ENCODE measurements at places on chromosomes 2 and 18.
A peak's percentile ranks its signal among the peaks of the same experiment; 100 is the strongest.

DNA sequence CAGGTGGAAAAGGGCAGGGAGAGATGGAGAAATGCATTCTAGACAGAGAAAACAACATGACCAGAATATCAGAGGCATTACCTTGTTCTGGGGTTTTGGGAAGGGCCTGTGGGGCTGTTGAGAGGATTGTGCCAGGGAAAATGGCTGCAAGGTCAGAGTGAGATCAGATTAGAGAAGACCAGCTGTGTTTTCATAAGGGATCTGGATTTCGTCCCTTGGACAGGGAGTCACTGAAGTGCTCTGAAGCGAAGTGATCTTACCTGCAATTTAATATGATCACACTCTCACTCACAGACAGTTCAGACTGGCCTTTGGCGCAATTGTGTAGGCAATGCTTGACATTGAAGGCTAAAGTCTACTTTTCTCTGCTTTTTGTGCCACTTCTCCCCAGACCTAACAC is 20.3 kb upstream of the REG3G start:
- no peak for DNase-seq

DNA sequence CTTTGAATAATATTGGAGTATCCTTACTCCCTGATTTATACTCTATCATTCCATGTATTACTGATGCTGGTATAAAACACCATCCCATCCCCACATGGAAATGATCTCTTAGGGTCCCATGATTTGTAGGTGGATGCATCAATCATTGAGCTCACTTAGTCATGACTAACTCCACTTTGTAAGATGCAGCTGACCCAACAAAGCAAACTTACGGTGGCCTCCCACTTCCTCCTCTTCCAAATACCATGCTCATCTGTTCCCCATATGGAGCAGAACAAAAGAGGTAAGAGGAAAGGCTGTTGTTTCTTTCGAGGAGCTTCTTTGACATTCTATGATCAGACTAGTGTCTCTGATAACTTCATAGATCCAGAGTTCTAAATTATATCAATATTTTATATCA is 640.2 kb upstream of the SLC39A10 start:
- DNase-seq = no peak

DNA sequence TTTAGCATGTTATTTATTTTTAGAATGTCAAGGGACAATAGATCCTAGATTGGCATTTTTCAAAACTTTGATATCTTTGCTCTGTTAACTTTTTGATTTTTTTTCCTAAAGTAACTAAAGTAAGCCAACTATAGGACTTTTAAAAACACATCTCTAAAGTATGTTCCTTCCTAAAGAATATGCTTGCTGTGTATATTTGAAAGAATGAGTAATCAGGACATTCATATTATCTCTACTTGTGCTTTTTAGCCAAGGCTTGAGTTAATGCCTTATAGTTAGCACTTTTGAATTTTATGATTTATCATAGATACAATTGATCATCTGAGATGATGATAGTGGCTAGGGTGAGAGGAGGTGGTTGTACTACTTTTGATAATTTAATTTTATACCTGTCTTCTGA is 93.6 kb downstream of the BABAM2 start:
- DNase-seq = no peak

DNA sequence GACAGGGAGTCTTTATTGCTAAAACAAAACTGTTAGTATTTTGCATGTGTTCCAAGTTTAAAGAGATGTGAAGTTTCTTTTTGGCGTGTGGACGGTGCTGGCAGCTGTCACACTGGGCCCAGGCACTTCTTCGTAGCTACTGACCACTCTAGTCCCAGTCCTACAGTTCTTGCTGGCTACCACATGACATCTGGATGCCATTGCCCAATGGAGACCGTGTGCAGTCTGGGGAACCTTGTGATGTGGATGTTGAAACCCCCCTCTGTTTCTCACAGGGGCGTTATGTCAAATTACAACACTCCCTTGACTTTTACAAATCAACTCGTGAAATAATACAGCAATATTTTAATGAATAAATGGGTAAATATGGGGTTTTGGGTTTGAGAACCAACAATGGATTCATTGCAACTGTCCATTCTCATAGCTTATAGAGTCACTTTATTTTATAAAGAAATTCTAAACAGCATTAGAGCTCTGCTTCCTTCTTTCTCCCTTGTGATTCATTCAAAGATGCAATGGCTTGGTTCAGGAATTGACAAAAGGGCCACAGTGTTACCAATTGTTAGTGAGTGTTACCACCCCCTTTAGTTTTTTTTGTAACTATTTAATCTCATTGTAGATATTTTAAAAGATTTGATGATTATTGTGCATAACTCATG is 1.2 kb downstream of the GPD2 start:
- DNase-seq = peak; percentile 23

- no peak for DNase-seq
Measured at GRCh38 chr18:64718808-64719207, 569.9 kb upstream of the LINC00305 start.

- DNase-seq = peak; percentile 9
Measured at GRCh38 chr2:179410552-179411356, 146.1 kb upstream of the SESTD1 start.

DNA sequence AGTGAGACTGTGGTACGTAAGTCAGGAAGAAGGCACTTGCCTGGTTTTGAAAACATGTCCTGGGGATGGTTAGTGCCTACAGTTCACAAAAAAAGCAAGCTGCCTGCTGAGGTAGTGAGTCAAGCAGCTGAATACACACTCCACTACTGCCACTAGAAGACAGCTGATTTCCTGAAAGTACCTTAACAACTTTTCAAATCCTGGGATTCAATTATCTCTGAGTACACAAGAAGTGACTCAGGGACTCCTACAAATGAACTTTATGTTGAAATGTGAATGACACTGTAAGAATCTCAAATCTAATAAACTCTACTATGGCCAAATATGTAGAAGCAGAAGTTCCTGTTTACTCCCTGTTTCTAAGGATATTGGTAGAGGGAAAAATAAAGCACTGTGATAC is 58.0 kb upstream of the ARL5A start:
- no peak for DNase-seq

- no peak for DNase-seq
Measured at GRCh38 chr2:29273685-29274611, 158.7 kb downstream of the CLIP4 start.

GRCh38 chr2:217337771-217338170 is 477.9 kb upstream of the TNP1 start:
- no peak for DNase-seq

GRCh38 chr2:181304011-181304844 is 153.0 kb upstream of the ITGA4 start:
- peak; percentile 73 for DNase-seq

DNA sequence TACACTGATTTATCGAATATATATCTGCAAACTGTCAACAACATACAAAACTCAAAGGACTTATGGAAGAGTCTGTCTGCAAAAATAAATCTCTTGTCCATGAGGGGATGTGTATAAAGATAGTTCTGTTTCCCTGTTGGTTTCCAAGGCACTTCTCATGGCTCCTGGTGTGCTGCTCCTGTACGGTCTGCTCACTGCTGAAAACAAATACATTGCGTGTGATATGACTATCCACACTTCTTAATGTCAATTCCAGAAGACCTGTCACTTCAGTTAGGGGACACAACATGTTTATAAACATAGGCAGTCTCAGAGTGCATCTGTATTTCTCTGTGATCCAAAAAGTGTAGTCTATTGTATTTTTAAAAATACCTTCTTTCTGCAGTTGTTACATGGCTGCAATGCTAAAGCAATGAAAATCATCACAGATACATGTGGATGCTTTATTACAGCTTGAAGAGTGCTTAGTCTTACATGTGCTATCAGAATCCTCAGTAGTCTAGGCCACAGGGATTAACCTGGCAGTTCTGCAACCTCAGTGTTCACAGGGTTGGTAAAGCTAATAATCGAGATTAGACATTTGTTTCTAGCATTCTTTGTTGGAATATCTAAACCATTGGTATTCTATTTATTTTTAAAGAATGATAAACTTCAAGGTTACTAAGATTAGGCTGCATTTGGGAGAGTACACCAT is 7.8 kb downstream of the ALKAL2 start:
- DNase-seq = no peak

DNA sequence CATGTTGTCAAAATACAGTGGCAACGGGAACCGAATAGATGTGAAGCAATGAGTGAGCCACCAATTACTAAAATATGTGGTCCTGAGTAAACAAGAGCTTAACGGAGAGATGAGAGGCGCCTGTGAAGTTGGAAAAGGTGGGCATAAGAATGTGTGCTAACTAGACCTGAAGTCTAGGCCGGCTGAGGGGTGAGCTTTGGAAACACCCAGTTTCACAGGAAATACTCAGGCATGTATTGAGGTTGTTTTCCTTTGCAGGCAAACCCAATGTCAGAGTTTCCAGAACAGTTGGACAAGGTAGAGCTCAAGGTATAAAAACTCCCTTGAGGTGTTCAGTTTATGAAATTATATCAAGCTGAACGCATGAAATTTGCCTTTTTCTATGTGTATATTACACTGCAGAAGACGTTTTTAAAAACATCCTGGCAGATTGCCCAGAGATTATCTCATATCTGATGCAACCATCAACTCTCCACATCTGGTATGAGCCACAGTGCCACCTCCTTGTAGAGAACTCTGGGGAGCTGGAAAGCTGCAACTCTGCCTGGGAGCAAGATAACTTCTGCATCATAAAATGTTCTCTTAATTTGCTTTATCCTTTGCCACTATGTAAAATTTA is 3.9 kb upstream of the WDSUB1 start:
- DNase-seq = peak; percentile 39

GRCh38 chr18:43757273-43757672 is 480.0 kb upstream of the SYT4 start:
- DNase-seq = no peak

DNA sequence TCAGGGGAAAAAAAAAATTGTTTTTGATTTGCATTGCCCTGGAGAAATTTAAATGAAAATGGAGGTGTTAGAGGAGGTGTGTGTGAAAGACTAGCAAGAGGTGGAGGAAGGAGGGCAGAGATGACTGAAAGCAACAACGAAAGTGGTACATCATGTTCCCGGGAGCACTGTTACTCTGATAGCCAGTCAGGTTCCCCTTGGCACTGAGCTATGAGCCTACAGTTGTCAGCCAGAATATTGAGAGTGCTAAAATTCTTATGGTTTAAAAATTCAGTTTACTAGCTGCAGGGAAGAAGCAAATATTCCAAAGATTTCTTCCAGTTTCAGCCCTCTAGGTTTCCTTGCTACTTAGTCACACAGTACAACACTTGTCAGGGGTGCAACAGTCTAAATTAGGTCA is 366.7 kb upstream of the DLGAP1 start:
- no peak for DNase-seq

DNA sequence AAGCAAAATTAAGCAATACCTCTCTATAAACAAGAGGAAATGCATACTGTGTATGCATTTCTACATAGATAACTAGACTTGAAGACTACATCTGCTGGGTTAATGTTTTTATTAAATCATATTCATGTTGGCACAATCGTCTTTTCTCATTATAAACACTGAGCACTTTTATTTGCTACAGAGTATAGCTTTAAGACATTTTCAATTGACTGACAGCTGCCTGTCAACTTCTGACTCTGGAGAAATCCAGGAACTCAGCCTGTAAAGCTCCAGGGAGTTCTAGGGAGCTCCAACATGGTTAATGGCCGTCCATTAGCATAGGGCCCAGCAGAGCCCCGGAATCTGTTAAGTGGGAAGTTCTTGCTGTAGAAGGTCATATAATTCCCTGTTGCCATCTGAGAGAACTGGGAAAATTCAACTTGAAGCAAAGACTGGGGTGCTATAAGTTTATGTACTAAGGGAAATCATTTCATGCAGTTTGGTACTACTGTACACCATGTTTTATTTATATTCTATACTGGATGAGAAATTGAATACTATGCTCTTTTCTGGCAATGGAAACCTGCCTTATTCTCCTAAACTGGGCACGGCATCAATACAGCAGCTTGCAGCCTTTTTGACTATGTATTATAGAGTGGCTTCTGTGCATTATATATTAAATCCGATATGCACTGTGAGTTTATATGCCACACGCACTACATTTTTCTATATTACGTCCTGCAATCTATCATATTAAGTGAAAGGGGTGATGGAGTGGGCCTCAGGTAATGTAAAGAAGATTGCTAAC is 243.5 kb upstream of the ZNF521 start:
- no peak for DNase-seq

- DNase-seq = no peak
Measured at GRCh38 chr2:60260639-60261296, 292.7 kb downstream of the BCL11A start.

- DNase-seq = peak; percentile 38
Measured at GRCh38 chr2:138030459-138030858, 66.2 kb downstream of the HNMT start.

- no peak for DNase-seq
Measured at GRCh38 chr18:6798896-6799295, 69.4 kb downstream of the ARHGAP28 start.

DNA sequence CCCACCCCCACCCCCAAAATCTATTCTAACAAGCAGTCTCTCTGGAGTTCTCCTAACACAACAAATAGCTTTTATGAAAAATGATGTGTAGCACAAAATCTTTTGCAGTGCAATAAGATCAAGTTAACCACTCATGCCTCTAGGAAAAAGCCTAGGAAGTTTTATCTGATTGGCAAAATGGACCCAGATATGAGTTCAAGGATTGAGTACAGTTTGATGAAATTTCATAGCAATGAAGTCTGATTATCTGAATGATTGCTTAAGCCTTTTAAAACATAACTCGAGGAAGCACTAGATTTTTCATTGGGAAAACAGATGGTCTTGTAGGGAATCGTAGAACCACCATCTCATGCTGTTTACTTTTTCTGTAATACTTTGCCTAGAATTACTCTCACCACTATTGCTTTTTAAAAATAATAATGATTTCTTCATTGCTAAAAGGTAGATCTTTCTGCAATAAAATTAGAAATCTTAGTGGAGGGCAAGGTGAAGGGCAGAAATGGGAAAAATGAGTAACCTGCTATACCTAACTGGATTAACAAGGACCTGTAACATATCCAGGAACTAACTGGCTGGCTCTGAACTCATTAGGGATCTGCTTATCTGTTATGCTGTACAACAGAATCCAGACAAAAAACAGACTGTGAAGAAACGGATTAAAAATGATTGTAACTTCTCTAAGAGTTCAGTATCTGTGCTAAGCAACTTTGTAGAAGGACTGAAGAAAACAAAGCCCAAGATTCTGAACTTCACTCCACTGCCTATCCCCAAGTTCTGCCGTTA is 73.7 kb upstream of the ETAA1 start:
- no peak for DNase-seq

DNA sequence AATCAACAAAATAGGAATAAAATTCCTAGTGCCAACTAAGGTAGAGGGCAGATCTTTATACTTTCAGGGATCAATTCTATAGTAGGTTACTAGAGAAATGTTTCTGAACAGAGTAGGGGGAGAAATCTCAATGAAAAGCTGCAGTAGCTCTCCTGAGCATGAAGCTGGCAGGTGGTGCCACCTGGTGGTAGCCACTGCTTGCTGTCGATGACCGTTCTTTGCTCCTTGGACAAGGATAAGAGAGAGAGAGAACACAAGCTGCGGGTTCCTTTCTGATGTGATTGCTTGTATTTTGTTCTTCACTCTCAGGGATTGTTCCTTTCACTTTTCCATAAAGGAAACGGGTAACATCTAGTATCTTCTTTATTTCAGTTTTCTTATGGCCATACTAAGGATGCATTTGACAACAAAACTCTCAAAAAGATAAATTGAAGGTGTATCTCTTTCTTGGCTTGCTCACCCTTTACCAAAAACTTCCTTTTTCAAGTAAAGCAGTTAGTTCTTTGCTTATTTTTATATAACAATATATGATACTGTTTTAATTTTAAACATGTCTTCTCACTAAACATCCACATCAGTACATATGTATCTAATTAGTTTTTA is 18.6 kb upstream of the MRPL19 start:
- DNase-seq = no peak

Data from GM06990 (cell line).